ENCODE measurements at places on chromosomes 1 and 21. TPM values are rescaled to one million over a fixed set of nuclear protein-coding genes. Genes with fewer than 3 reads are reported as not detected.
A peak's percentile ranks its signal among the peaks of the same experiment; 100 is the strongest.

The EXTL1 gene
- total RNA-seq = 3.2 TPM

The FAM177B gene
- not detected for total RNA-seq

The PLA2G2F gene
- total RNA-seq = not detected

The RAP1A gene
- 84.2 TPM for total RNA-seq

The NBPF20 gene
- 1.5 TPM for total RNA-seq

The S100A9 gene
- 184 TPM for total RNA-seq

The ZYG11A gene
- total RNA-seq = not detected

The ZNF593OS gene
- total RNA-seq = not detected

The NUDT4B gene
- total RNA-seq = not detected

The CLCA1 gene
- total RNA-seq = not detected

The CFHR1 gene
- 0.21 TPM for total RNA-seq

The CAMK2N1 gene
- 25.3 TPM for total RNA-seq

The HSD3B2 gene
- total RNA-seq = not detected

The C4BPA gene
- total RNA-seq = not detected

The TOR1AIP2 gene
- total RNA-seq = 40.8 TPM

The DTL gene
- total RNA-seq = 3.9 TPM

The VWA1 gene
- 24.9 TPM for total RNA-seq

The KCNE2 gene
- not detected for total RNA-seq

- no peak for DNase-seq
Observed at GRCh38 chr1:12339396-12339795, 109.6 kb downstream of the VPS13D start.

GRCh38 chr1:200029035-200029821 lies 1.7 kb downstream of the NR5A2 start:
- DNase-seq = peak; percentile 48

GRCh38 chr1:204971517-204972336 lies 71.3 kb upstream of the CNTN2 start:
- peak; percentile 47 for DNase-seq

- DNase-seq = no peak
Observed at GRCh38 chr1:12422488-12422887, 192.7 kb downstream of the VPS13D start.

GRCh38 chr1:236556606-236557005 lies 32.8 kb downstream of the LGALS8 start:
- no peak for DNase-seq

DNA sequence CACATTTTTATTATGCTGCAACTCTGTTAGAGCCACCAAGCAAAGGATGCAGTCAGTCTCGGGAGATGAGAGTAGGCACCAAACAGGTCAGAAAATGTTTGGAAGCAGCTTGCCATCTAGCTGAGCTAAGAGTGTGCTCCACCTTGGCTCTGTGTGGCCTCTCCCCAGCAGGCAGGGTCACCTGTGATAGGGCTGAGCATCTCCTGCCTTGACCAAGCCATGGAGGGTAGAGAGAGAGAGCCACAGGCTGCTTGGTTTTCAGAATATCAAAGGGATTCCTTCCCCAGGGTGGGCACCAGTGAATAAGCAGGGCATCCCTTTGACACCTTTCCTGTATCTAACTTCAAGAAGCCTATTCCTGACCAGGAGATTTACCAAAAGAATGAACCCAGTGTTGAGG lies 135.5 kb downstream of the SDCCAG8 start:
- no peak for DNase-seq

GRCh38 chr1:2477309-2477708 lies 1.2 kb downstream of the PLCH2 start:
- no peak for DNase-seq

- DNase-seq = no peak
Observed at GRCh38 chr1:148289647-148290046, 137.6 kb upstream of the NBPF11 start.

GRCh38 chr1:13881385-13882088 lies 181.5 kb downstream of the PRDM2 start:
- DNase-seq = no peak

GRCh38 chr21:32921632-32922230 lies 104.0 kb upstream of the OLIG2 start:
- DNase-seq = no peak

- peak; percentile 73 for DNase-seq
Observed at GRCh38 chr1:162696286-162696862, 64.1 kb downstream of the DDR2 start.

GRCh38 chr1:168470901-168471431 lies 72.8 kb downstream of the XCL2 start:
- DNase-seq = no peak

- no peak for DNase-seq
Observed at GRCh38 chr1:41530411-41530810, 45.9 kb upstream of the EDN2 start.

- no peak for DNase-seq
Observed at GRCh38 chr1:159091180-159091560, 14.6 kb upstream of the AIM2 start.

- DNase-seq = no peak
Observed at GRCh38 chr1:191648939-191649338, 509.3 kb upstream of the RGS18 start.

DNA sequence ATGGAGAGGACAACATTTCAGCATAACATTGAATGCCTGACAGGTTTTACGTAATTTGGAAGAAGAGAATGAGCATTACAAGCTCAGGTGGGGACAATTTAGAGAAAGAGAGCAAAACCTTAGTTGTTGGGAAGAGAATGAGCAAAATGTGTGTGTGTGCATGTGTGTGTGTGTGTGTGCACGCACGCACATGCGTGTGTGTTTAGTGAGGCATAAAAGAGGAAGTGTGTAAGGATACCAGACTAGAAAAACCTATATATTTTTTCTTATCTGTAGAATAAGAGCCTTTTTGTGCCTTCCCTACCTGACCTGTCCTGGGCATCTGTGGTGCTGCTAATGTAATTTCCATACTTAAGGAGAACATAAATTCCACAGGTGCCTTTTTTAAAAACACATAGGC lies 99.0 kb upstream of the PLXNA2 start:
- DNase-seq = no peak

DNA sequence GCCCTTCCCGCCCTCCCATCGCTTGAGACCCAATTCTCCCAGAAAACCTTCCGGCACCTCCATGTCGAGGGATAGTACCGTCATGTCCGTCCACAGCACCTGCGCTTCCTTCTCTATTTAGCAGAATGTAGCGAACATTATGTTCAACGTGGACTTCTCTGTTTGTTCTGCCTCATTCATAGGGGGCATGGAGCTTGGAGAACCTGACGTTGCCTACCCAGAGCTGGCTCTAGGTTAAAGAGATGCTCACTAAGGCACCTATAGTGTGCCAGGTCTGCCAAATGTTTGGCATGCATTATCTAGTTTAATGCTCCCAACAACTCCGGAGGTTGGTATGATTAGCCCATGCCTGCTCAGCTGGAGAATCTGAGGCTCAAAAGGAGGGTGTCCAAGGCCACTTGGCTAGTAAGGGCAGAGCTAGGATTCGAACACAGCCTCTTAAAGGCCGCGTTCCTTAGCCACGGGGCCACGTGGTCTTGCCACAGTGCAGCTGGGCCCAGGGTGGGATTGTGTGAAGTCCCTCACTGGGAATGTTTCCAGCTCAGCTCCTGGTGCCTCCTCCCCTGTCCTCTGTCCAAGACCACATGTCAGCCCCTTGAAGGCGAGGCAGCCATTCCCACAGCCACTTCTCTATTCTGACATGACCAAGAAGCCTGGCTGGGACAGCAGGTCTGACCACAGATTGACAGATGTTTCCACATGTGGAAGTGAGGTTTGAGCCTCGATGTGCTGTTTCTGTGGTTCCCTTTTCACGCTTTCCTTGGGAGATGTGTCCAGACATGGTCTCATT lies 57.8 kb downstream of the RUNX3 start:
- no peak for DNase-seq

DNA sequence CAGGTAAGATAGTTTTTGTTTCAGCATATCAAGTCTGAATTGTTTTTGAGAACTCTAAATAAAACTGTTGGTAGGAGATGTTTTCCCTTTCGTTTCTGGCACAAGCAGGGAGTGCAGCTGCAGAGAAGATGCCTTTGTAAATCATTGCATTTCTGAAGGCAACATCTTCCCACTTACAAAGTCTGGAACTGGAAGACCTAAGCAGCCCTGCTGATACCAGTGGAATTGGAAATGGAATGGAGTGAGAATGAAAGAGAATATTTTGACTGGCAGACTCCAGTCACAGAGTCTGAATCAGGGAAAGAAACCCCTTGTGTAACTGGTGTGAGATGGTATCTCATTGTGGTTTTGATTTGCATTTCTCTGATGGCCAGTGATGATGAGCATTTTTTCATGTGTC lies 815.6 kb downstream of the LTN1 start:
- DNase-seq = no peak

- DNase-seq = peak; percentile 3
Observed at GRCh38 chr1:3065396-3065795, 3.6 kb upstream of the PRDM16 start.

DNA sequence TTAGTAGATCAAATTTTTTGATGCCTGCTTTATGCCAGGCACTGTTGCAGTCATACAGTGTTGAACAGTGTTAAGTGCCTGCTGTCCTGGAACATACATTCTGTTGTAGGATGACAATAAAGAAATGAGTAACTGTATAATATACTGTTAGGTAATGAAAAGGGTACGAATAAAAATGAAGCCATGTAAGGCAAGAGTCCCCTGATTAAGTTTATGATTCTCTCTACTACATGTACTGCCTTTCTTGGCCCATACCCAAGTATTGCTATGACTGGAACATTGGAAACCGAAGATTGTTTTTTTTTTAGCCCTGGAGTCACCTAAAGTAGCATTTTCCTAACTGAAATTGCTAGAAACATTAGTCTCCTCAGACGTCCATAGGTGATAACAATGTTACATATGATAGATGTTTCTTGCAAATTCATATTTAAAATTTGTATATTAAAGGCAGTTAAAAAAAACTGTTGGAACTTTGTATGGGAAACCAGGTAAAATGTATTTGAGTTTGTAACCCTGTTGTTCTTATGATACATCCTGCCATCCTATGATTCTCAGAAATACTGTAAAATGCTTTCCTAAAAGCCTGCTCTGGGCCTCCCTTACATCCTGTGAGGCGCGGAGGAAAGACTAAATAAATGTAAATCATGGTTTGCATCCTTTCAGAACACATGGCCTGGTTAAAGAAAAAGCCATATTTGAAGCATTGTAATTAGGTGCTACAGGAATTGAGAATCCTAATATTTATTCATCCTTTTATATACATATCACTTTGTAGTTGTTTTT lies 5.8 kb downstream of the ATP5PB start:
- no peak for DNase-seq

DNA sequence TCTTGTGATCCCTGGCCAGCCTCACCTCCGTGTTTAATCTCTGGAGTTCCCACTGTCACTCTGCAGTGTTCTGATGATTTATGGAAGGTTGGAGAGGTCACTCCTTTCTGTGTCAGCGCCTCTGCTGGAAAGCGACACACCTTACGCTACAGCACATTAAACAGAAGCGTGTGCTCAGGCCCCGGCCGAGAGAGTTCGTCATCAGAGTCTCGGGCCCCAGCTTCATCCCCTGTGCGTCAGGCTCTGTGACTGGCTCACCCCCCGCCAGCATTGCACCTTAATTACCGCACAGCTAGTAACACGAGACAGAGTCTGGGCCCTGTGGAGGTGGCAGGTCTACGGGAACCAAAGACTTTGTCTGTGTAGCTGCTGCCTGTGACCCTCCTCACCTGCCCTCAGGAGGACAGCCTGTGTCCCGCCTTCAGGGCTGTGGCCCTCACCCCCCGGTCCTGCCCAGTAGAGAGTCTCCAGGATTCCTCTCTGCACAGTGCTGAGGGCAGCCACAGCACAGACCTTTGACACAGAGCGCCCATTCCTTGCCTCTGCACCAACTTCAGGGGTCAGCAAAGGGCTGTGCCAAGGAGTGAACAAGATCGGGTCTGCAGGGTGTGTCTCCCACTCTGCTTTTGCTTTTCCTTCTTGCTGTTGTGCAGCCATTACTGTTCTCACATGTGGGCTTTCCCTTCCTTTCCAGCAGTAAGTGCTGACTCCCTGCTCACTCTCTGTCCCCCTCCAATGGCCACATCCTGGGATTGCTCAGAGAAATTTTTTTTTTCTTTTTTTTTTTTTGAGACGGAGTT lies 157.6 kb downstream of the PGBD5 start:
- DNase-seq = no peak
